Esophagus squamous epithelium (tissue), 5 donors: ENCODE measurements at places on chromosomes 6 and 20.

DNA sequence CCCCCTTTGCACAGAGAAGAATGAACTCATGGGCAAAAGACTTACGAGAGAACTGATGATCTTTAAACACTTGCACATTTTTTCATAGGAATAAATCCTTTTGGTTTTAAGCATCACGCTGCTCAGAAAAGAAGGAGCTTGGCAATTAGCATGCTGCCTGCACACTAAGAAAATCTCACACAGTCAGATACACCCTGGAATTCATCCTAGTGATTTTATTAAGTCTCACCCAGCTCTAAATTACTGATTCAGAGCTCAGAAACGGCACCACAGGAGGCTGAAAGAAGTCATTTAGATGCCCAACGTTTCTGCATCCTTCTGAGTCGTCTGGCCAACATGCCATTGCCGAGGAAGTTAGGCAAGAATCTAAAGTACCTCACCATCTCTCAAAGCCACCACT is 18.0 kb upstream of the NRSN1 start:
- no peak for DNase-seq

DNA sequence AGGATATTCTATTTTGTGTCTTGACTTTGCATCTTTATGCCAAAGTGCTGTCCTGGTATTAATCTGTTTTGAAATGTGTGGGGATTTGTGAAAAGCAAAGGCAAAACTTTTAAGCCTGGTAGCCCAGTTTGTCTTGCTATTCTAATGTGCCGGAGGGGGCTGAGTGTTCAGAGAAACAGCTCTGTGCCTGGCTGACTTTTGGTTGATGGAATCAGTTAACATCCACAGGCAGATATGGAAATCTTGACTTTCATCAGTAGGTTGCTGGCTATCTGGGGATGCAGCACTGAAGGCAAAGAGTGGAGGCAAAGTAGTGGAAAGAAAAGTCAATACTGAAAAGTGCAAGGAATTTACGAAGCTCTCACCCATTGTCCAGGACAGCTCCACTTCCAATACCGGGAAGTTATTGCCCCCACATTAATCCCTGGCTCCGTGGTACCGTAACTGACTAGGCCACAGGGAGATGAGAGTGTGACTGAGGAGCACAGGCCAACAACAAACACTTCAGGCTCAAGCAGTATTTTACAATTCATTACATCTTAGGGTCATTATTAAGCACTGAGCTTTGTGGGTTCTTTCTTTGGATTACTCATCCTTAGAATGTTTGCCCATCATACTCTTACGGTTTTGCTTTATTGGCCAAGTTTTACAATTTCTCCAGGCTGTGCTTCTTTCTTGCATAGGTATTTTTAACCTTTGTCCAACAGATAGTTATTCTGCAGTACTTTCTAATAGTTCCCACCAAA is 164.6 kb downstream of the MTFR2 start:
- DNase-seq: no peak

DNA sequence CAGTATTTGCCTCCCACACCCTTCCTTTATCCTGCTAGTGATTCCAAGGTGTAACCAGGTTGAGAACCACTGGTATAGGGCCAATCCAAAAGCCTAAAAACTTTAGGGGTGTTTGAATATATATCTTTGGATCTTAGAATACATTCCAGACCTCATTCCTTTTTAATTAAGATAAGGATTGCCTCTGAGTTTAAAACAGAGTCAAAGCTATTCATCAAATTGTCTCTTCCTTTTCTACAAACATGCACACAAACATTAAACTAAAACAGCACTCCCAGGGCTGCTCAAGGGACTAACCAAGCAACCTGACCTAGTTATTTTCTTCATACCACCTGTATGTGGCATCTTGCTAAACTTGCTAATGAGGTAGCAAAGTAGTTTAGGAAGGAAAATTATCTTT is 22.1 kb upstream of the COL9A1 start:
- no peak for DNase-seq

DNA sequence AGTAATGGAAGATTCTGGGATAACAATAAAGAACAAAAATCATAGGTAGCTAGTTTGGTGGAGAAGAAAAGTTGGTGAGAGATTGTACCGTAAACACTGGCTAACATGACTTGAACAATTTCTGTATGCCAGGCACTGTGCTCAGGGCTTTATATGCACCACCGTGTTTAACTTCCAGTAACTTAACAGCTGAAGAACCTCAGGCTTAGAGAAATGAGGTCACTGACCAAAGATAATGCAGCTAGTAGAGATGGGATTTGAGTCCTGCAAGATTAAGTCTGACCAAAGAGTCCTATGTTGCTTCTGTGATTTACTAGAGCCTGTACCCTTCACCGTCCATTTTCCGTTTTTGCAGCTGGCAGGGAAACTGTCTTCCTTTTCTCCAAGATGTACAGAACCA is 2.7 kb downstream of the CSTF1 start:
- DNase-seq: no peak

DNA sequence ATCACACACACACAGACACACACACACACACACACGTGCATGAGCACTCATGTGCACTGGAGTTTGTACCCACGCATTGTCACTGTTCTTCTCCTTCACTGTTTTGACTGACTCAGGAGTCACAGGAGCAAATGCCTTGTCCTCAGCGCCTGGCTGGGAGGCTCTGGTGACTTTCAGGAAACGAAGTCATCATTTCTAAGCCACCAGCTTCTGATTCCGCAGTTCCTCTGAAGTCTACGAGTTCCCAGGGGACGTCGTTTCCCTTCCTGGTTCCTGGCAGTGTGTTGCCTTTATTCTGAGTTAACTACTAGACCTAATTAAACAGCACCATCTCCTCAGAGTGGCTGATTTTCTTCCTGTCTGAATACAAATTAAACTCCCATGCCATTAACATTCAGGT is 82.2 kb upstream of the PMEPA1 start:
- DNase-seq: no peak

DNA sequence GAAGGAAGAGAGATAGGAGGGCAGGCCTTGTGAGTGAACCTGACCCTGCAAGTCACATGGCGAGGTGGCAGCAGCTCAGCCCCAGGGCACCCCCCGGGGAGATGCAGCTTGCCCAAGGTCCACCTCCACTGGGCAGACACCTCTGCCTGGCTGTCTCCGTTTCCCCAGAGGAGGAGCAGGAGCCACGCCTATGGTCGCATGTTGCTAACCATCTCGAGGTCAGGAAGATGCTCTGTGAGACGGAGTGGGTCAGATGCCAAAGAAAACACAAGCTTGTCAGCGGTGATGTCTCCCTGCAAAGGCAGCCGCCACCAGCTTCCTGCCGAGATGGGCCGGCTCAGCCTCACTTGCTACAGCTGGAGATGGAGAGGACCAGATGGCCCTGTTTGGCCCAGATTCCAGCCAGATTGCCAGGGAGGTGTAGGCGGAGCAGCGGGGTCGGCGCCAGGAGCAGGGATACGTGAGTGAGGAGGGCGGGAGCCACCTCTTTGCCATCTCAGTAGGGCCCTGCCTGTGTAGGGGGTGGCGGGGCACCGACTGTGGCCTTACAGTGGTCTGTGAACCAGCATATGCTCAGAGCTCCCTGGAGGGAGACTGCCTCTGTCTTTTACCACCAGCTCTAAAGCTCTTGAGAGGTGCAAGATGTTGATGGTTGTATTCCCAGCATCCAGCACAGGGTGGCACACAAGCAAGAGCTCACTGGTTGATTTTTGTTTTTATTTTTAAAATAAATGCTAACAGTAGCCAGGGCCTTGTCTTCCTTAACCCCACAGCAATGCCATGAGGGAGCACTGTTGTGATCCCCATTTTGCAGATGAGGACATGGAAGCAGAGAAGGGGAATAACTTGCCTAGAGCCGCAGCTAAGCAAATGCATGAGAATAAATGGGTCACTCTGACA is 42.9 kb upstream of the FAM83D start:
- no peak for DNase-seq

DNA sequence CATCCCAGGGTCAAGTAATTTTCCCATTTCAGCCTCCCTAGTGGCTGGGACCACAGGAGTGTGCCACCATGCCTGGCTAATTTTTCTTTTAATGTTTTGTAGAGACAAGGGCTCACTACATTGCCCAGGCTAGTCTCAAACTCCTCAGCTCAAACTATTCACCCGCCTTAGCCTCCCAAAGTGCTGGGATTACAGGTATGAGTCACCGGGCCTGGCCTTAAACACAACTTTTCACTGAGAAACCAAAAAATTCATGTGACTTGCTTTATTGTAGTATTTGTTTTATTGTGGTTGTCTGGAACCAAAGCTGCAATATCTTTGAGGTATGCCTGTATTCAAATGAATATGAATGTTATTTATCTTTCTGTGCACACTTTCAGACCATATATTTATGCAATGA is 72.2 kb downstream of the RWDD2A start:
- no peak for DNase-seq

GRCh38 chr20:62326559-62326958 is 23.8 kb downstream of the ADRM1 start:
- no peak for DNase-seq

DNA sequence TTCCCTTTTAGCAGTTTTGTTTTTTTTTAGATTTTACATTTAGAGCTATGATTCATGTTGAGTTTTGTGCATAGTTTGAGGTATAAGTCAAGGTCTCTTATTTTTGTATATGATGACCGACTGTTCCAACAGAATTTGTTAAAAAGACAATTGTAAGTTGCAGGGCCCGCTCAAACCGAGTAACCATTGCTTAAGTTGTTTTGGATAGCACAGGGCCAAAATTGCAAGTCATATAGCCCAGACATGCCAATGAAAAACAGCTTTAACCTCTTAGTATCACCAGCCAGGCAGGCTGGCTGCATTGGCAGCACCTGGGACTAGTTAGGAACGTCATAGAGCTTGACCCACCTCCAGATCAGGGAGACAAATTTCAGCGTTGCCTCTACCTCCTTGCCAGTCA is 47.3 kb downstream of the PFDN4 start:
- no peak for DNase-seq

GRCh38 chr6:90502866-90503407 is 83.9 kb downstream of the MAP3K7 start:
- DNase-seq: no peak

DNA sequence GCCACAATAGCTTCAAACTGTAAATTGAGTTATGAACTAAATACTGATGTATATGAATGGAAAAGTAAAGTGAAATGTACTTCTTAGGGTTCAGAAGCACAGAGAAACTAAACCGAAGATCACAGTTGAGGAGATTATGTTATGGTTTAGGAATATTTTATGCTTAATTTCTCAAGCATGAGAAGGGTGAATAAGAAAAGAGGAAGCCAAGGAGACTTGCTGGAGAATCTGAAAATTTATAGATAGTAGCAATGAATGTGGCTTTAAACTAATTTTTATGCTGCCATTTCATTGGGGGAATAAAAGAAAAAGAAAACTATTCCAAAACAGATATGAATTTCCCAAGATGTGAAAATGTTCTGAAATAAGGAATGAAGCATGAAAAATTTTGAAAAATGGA is 5.6 kb downstream of the ANKS1A start:
- DNase-seq: no peak

DNA sequence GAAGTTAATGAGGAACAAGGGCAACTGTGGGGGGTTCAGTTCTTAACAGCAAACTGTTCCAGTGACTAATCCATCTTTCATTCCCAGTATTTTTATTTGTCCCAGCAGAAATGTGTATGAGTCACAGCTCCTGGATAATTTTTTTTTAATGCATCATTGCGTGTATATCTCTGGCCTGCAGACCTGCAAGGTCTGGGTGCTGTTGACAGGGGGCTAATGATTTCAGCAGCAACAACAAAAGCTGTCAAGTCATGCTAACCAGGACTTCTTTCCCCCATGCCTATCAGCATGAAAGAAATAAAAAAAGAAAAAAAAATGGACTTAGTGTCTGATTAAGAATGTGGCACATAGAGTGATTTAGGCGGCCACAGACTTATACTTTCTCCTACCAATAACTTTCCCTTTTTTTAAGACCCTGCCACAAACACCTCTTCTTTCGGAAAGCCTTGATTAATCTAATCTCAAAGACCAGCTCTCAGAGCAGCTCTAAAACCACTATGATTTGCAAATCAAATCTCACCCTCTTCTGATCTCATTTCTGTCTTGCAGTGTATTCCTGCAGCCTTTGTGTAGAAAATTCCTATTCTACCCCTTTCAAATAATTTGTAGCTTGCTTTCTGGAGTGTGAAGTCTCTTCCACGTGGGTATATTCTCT is 14.2 kb upstream of the PREX1 start:
- no peak for DNase-seq

DNA sequence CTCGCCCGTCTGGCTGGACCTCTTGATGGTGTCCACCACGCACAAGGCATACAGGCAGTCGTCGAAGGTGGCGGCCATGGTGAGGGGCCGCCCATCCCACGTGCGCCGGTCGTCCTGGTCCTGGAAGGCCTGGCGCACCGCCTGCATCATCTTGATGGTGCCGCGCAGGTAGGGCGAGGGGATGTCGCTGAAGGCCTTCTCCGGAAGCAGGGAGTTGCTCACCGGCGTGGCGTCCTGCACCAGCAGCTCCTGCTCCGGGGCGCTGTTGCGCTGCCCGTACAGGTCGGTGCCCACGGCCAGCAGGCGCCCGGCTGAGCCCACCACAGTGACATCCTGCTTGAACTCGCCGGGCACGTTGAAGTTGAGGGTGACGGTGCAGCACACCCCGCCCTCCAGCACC is 36.5 kb upstream of the TBC1D7 start:
- no peak for DNase-seq

GRCh38 chr20:8464368-8464767 is 332.3 kb downstream of the PLCB1 start:
- no peak for DNase-seq

DNA sequence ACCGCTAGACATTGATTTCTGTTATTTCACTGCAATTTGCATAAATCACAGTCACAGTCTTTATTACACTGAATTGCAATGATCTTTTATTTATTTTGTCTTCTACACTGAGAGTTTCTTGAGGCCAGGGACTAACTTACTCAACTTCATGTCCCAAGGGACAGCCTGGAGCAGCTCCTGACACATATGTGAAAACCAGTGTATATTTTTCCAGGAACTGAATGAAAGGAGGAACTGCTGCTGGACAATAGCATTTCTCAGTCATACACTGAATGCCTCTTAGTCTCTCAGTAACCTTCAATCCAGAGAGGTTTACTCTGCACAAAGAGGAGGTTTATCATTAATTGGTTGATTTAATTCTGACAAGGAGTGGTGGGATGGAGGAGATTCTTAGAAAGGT is 5.9 kb downstream of the F13A1 start:
- no peak for DNase-seq

- no peak for DNase-seq
These were observed 7.5 kb upstream of the CCDC28A start for GRCh38 chr6:138765896-138766655.
